ENCODE measurements at places on chromosomes 7 and 10. TPM values are rescaled to one million over a fixed set of nuclear protein-coding genes. Genes with fewer than 3 reads are reported as not detected.

CCM2 gene
- total RNA-seq: 61.5 TPM

JCAD gene
- total RNA-seq: 7.8 TPM

OAT gene
- 68.0 TPM for total RNA-seq

AFAP1L2 gene
- 0.77 TPM for total RNA-seq

HMX2 gene
- not detected for total RNA-seq

CRPPA gene
- total RNA-seq: 0.75 TPM

ITPRID1 gene
- not detected for total RNA-seq

ZNF467 gene
- 4.1 TPM for total RNA-seq

CCDC7 gene
- 14.1 TPM for total RNA-seq

CNPY4 gene
- total RNA-seq: 7.5 TPM

PLAC9 gene
- 2.0 TPM for total RNA-seq

GJD4 gene
- total RNA-seq: 0.33 TPM

GPNMB gene
- total RNA-seq: not detected
